Left ventricle myocardium inferior (tissue), 1 donor: ENCODE measurements at places on chromosomes 3 and 15. TPM values are rescaled to one million over a fixed set of nuclear protein-coding genes. Genes with fewer than 3 reads are reported as not detected.

DNA sequence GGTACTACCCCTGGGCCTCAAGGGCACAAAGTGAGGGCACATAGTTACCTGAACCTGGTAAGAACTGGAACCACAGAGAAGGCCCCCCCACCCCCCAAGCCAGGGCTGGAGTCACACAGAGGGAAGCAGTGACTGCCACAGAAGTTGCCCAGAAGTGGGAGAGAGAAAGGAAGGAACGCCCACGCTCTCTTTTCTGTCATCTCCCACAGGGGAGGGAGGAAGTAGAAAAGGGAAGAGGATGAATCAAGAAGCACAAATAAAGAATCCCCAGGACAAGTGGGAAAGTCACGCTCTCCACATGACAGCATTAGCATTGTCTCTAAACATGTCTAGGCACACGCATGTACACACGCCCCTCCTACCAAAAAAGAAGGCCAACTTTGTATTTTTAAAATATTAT is 114.7 kb upstream of the FRMD4B start:
- no peak for DNase-seq

GRCh38 chr15:53982071-53982680 is 3.9 kb downstream of the UNC13C start:
- no peak for DNase-seq

DNA sequence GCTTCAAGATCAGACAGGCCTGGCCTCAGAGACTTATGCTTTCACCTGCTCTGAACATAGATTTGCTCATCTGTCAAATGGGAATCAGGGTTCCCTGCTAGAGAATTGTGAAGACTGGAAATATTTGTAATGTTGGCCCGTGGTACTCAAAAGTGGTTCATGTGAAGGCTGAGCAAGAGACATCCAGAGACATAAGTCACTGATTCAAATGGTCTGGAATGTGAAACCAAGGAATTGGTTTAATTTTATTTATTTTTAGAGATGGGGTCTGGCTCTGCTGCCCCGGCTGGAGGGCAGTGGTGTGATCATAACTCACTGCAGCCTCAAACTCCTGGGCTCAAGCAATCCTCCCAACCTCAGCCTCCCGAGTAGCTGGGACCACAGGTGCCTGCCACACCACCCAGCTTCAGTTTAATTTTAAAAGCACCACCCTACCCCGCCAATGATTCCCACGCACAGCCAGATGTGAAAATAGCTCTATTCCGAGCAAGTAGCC is 60.1 kb downstream of the DAPK2 start:
- no peak for DNase-seq

GRCh38 chr3:16332904-16333426 is 68.0 kb downstream of the OXNAD1 start:
- no peak for DNase-seq

- no peak for DNase-seq
Observed at GRCh38 chr15:58302832-58303231, 129.0 kb upstream of the LIPC start.

GRCh38 chr3:120764206-120764605 is 21.7 kb downstream of the GTF2E1 start:
- DNase-seq: no peak

DNA sequence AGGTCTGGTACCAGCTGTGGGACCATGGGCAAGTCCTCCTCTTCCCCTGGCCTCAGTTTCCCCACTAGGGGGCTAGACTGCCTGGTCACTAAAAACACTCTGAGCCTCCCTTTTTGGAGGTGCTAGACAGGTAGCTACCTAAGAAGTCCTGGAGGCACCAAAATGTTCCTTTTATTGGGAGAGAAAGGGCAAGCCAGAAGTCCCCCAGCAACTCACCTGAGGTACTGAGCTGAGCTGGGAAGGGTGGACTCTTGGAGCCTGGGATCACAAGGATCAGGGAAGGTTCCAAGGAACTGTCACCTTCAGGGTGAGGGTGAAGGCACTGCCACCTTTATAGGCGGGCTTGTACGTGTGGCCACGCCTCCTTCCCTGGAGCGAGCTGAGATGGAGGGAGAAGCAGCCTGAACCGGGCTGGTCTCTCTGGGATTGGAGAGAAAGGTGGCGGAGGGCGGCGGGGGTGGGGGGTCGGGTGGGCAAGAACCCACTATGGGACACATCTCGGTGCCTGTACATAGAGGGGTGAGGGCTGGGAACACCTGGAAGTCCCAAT is at the start of gene CYP1A1:
Gene CYP1A1 (minus strand): TSS at position 304 of the 550 bp plus-strand sequence. CDS start 2,431 bp downstream, outside the sequence.
- peak; percentile 27 for DNase-seq

The C2CD4A gene
- total RNA-seq: not detected

The LARP6 gene
- total RNA-seq: 50.6 TPM

The NR1I2 gene
- total RNA-seq: not detected

The FRMD4B gene
- total RNA-seq: 16.1 TPM

GRCh38 chr3:158808697-158809096 is 6.8 kb downstream of the MFSD1 start:
- no peak for DNase-seq

The UBE2E2 gene
- 47.2 TPM for total RNA-seq

DNA sequence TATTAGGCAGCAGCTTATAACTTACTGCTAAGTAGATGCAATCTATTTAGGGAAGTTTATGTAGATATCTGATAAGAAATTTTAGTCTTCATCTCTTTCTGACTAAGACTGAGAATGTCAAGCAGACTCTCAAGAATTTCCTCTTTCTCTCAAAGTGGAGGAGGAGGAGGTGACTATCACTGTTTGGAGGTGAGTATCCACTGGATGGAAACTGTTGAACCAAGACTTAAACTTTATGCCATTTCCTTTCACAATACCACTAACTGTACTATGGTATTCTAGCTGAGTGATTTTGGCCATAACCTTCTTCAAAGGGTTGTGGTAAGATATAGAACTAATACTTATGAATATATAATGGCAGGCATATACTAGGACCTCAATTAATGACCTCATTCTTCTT is 64.6 kb downstream of the TPRG1 start:
- no peak for DNase-seq
